Stimulated activated CD8-positive, alpha-beta memory T cell treated with anti-CD3 and anti-CD28 coated beads, Interleukin-2, amount 100 ng/mL, for 1 hour (primary cell): ENCODE measurements at places on chromosomes 4 and X.

GRCh38 chrX:119790977-119791436 lies 423 bp downstream of the RPL39 start:
- peak; percentile 6 for DNase-seq

GRCh38 chrX:71215338-71215912 lies 7.6 kb upstream of the GJB1 start:
- no peak for DNase-seq

DNA sequence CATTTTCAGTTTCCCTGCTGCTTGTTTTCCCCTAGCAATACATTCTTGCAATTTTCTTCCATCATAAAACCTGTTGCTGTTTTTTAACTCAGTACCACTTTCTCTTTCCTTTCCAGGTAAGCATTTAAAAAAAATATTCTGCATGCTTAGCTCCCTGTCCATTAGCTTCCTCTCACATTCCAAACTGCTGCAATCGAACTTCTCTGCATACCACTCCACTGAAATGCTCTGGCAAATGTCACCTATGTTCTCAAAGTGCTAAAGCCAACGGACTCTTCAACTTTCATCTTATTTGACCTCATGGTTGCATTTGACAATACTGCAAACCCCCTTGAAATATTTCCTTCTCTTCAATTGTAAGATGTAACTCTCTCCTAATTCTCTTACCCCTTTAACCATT lies 192.7 kb downstream of the ANAPC10 start:
- no peak for DNase-seq

DNA sequence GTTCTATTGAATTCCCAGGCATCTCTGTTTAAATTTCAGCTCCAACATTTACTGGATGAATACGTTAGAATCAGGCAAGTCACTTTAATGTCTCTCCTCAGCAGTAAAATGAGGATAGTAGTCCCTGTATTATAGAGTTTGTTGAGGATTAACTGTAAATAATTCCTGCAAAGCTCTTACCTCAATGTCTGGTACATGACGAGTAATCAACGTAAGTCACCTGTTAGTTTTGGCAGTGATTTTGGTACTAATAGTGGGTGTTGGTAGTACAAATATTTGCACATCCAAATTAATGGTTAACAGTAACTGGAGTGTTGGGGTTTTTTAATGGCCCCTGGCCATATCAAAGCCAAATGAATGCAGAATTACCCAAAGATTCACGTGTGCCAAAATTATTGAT lies 189.8 kb upstream of the GALNT7 start:
- no peak for DNase-seq

GRCh38 chr4:109967798-109968520 lies 55.3 kb downstream of the EGF start:
- no peak for DNase-seq

- DNase-seq = no peak
Observed at GRCh38 chr4:80271801-80272200, 5.3 kb downstream of the FGF5 start.

GRCh38 chrX:79081895-79082512 lies 62.5 kb upstream of the GPR174 start:
- no peak for DNase-seq

DNA sequence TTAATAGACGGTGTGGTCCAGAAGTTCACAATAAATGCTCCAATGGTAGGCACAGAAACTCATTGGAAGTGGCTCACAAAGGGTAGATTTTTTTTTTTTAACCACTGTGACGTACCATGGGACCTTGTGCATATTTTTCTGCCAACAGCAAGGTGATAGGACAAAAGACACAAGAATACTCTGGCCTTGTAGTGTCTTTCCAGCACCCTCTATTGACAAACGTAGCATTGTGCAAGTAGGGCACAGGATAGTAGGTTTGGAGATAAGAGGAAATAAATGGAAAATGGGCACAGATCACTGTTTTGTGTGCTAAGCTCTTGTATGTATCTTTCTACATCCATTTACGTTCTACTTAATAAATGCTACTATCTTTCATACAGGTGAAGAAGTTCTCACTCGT lies 2054.9 kb downstream of the PCDH7 start:
- DNase-seq = no peak

DNA sequence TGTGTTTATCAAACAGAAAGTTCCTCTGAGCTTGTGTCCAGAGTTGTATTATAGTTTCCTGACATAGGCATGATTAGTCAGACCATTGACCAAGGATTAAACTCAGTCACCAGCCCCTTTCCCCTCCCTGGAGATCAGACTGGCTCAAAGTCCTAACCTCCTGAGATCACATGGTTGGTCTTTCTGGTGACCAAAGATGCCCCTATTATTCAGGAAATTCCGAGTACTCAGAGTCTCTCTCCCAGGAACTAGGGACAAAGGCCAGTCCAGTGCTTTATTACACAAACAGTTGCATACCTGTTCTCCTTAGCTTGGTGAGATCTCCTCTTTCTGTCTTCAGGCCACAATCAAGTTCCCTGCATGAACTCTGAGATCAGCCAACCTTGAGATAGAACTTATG lies 14.5 kb upstream of the ENPP6 start:
- no peak for DNase-seq

DNA sequence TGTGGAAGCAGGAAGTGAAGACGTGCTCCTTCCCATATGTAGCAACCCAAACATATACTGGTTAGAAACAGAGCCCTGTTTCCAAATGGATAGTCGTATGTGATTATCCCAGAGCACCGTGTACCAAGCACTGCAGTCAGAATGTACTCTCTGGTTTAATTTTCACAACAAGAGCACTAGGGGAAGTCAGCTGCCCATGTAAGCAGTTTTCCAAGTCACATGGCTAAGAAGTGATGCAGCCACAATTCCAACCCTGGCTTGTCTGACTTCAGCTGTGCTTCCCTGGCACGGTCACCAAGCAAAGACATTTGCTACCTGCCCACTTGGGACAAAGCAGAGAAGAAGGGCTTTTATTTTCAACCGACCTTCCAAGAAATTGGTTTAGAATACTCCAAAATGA lies 28.2 kb upstream of the CEP135 start:
- no peak for DNase-seq

- no peak for DNase-seq
Observed at GRCh38 chr4:152328582-152328981, 207.3 kb downstream of the FBXW7 start.

DNA sequence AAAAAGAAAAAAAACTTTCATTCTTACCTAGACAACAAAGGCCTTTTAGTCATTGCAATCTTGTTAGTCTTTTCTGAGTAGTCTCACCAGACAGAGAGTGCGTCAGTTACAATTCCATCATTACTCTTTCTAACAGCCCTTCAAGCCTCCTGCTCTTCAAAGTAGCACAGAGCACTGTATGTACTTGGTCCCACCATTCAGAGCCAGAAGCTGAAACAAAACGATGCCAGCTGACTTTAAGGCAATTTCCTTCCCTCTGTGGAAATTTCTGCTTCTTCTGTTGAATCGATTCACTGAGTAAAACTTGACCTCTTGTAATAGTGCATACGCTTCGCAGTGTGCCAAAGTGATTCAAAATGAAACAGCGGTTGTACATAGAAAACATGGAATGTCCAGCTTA lies 57.7 kb upstream of the TENM3 start:
- no peak for DNase-seq

- no peak for DNase-seq
Observed at GRCh38 chrX:131841496-131842437, 181.3 kb upstream of the STK26 start.

- DNase-seq = no peak
Observed at GRCh38 chrX:133005616-133006015, 47.2 kb upstream of the HS6ST2 start.

- DNase-seq = no peak
Observed at GRCh38 chr4:134147941-134148340, 53.6 kb downstream of the PABPC4L start.

DNA sequence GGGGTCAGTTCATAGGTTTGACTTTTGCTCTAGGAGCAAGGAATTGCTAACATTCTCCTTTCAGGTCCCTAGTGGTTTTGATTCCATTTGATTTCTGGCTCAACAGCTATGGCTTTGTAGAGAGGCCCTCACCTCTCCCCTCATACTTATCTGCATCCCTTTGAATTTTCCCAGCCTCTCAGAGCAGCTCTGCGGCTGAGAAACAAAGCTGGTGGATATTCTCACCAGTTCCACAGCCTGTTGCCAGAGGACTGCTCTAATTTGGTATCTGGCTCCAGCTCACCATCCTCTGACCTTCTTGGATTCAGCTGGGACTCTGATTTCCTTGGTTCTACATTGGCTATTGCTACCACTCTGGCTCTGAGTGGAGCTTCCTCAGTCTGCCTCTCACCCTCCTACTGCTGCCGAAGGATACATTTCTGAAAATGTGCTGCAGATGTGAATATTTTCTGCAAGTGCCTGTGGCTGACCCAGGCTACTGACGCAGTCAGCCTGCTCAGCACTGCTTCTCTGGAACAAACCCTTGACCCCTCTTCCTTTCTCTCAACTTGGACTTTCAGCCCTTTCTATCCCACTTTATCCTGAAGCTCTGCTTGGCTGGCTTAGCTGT lies 110.9 kb upstream of the ENPEP start:
- no peak for DNase-seq

DNA sequence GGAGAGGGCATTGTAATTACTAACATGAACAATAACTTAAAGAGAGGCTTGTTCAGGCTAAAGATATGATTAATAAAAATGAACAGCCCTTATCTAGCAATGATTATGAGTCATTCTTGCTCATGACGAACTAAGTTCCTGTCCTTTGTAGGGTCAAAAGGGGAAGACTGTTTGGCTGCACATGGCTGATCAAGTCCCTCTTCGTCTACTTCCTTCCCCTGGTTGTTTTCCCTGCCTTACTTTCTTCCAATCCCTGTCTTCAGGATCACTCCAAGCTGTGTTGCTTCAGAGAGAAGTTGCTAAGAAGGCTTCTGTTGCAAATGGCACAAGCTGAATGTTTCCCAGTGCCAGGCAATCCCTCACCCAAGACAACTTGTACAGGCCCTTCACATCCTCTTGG lies 115.0 kb upstream of the HS3ST1 start:
- DNase-seq = no peak

- no peak for DNase-seq
Observed at GRCh38 chrX:568311-568710, 62.3 kb upstream of the SHOX start.

DNA sequence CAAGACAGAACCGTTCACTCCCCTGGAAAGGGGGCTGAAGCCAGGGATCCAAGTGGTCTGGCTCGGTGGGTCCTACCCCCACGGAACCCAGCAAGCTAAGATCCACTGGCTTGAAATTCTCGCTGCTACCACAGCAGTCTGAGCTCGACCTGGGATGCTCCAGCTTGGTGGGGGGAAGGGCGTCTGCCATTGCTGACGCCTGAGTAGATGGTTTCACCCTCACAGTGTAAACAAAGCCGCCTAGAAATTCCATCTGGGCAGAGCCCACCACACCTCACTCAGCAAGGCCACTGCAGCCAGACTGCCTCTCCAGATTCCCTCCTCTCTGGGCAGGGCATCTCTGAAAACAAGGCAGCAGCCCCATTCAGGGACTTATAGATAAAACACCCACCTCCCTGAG lies 13.4 kb upstream of the PBDC1 start:
- DNase-seq = no peak

DNA sequence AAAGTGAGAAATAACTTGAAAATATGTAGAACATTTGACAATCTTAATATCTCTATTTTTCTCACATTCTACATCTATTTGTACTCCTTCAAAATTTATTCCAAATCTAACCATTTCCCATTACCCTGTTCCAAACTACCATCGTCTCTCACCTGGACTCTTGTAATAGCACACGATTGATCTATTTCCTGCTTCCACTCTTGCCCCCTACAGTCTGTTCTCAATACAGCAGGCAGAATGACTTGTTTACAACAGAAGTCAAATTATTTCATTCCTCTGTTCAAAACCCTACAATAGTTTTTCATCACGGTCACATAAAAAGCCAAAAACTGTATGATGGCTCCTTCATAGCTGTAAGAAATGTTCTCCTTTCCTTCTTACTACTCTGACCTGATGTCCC lies 21.1 kb upstream of the LUZP4 start:
- no peak for DNase-seq

GRCh38 chrX:53235566-53235965 lies 10.6 kb upstream of the KDM5C start:
- DNase-seq = no peak

- no peak for DNase-seq
Observed at GRCh38 chr4:72205298-72205697, 173.5 kb downstream of the NPFFR2 start.

DNA sequence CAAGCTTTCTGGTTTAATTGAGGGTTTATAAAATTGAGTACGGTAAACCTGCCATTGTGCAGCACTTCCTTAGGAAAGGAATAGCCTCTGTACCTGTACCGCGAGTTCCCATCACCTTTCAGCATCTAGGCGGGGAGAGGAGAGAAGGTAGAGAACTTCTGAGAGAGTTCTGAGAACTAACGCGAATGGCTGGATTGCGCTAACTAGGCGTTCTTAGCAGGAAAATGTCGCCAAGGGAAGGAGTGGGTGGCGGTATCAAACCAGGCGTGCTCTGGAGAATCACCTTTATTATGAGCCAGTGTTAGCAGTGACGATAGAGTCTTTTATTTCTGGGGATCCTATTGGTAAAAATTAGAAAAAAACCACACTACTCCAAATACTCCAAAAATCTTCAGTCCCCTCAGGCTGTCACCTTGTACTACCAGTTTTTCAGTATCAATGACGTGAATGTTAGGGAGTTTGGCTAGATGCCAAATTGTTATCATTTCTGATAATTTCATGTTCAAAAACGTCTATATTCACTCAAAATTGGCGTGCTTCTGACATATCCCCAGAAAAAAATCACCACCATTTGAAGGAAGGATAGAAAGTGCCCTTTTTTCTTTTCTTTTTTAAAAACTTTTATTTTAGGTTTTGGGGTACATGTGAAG lies 1.4 kb downstream of the UGT8 start:
- no peak for DNase-seq

GRCh38 chr4:8727546-8728510 lies 135.3 kb downstream of the CPZ start:
- DNase-seq = no peak

DNA sequence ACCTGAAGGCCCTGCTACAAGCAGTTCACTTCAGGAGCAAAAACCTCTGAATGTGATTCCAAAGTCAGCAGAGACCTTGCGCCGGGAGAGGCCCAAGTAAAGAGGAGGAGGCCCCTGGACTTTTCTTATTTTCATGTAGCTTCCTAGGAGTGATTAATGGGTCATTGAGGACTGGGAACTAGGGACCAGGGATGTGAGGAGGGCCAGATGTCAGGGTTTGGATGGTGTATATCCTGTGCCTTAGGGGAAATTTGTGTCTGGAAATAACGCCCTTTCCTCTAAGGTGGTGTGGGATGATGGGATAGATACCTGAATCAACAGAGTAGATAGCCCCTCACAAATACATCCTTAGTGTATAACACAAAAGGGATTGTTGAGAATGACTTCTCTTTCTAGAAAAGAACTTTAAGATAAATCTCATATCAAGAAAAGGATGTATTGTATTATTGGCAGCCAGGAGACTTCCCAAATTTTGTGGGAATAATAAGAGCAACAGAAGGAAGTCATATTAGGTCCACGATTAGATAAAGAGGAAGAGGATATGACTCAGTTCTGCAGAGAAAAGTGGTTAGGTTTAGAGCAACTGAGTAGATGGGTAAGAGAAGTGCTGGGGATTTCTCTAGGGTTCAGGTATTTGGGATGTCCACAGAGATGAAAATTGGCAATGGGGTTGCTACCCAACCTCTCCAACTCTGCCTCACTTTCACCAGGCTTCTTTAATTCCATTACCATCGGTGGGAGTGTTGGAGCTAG lies 1.1 kb downstream of the ITGB1BP2 start:
- no peak for DNase-seq
